Activated CD4-positive, alpha-beta T cell treated with anti-CD3 and anti-CD28 coated beads for 4 hours (primary cell): ENCODE measurements at places on chromosomes 11 and 22.

DNA sequence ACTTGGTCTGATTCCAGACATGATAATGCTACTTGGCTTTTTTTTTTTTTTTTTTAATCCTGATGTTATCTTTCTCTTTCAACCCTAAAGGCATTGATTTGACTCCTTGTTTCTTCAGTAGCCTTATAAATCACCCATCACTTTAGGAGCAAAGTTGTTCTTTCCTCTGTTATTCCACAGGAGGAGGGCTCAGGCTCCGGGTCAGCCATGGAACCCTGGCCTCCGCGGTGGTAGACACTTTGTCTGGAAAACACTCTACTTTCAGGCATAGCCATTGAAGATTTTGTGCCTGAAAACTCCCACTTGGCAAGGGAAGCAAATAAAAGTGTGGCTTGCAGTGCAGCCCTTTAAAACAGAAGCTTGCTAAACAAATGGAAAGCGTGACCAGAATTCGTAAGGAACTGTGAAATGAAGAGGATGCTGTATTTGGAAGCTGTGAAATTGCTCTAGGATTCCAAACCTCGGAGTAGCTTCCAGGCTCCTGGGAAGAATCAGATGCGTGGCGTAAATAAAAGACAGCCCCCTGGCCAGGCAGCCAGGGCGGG, 44.9 kb downstream of the ARHGAP8 start:
- DNase-seq, result no peak

DNA sequence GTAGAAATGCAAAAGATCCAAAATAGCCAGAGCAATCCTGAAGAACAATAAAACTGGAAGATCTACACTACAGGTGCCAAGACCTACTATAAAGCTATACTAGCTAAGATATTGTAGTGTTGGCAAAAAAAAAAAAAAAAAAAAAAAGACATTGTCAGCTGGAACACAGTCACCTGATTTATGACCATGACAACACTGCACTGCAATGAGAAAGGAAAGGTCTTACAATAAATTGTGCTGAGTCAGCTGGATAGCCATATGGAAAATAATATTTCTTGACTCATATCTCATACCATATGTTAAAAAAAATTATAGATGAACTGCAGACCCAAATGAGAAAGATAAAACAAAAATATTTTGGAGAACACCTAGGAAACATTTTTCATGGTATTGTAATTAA, 3.1 kb upstream of the PANX3 start:
- DNase-seq, result no peak

DNA sequence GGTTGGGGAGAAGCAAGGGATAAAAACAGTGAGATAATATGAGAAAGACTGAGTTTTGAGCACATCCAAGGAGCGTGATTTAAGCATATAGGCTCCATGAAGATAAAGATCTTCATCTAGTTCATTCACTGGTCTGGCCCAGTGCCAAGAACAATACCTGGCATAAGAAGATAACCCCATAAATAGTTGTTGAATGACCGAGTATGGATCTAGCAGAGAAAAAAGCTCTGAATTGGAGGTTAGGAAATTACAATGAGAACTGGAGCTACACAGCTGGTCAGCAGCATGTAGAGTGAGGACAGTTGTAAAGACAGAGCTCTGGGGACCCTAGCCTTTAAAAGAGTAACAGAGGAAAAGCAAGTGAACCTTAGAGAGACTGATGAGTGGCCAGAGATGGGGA, 33.0 kb upstream of the PAK1 start:
- DNase-seq, result no peak

DNA sequence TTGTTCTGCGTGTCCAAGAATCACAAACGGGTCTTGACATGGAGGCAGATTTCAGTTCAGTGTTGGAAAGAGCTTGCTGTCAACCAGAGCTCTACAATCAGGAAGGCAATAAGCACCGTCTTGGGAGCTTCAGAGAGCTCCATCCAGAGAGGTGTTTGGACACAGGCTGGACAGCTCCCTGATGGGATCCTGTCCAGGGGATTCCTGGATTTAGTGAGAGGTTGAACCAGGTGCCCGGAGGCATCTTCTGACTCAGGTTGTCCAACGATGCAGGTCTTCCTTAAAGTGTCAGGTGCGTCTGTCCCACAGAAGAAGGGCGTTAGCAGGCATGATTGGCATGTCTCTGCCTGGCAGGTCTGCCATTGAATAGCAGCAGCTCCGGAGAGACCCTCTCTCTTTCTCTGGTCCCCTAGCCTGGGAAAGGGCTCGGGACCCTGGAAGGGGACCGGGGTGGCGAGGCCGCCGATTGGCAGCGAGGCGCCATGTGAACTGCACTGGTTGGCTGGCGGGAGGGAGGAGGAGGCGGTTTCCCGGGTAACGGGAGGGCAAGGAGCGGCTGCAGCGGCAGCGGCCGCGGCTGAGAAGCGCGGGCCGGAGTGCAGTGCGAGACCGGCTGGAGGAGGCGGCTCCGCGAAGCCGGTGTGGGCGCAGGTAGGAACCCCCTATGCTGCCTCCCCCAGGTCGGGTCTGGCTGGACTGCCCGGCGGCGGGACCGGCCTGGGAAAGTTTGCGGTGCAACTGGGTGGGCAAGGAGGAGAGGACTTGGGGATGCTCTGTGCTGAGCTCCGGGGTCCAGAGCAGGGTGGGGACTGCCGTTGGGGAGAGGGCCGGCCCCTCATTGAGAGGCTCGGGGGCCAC, 104.1 kb upstream of the E2F8 start:
- DNase-seq, result no peak

DNA sequence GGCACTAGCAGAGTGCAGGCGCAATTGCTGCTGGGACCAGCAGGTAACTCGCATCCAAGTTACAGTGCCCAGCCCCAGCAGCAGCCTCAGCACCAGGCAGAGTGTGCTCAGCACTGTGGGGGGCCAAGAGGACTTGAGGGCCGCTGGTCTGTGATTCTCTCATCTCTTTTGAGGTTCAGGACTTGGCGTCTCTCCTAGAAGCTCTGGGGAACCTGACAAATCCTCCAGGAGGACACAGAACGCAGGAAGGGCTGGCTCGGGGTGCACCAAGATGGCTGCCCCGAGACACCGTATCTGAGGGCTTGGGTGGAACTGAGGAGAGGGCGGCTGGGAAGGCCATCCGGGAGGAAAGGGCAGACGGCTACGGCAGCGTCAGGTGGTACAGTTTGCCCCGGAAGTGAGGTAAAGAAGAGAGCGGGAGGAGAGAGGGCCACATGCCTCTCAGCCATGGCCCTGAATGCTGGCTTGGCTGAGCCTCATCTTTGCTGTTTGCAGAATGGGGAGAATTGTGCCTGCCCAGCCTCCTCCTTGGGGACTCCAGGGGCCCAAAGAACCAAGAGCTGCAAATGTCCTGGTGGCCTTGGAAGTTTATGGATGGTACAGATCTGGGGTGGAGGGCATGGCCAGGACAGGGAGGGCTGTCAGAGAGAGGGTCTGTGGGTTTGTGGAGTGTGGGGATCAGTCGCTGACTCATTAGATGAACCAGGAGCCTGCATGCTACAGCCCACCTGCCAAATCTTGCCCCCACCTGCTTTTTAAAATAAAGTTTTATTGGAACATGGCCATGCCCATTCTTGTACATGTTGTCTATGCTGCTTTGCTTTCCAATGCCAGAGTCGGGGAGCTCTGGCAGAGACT, 78.0 kb downstream of the MYEOV start:
- DNase-seq, result no peak
